Fibroblast of skin of right biceps (primary cell): ENCODE measurements at places on chromosomes 5 and 9.

GRCh38 chr5:23007236-23007635 is 154.1 kb upstream of the CDH12 start:
- DNase-seq, result no peak

GRCh38 chr5:143208781-143209510 is 194.5 kb downstream of the NR3C1 start:
- peak; percentile 50 for DNase-seq

- DNase-seq, result no peak
Observed at GRCh38 chr9:112044186-112044585, 130.9 kb downstream of the SUSD1 start.

GRCh38 chr5:88486431-88486830 is 217.8 kb upstream of the TMEM161B start:
- no peak for DNase-seq

DNA sequence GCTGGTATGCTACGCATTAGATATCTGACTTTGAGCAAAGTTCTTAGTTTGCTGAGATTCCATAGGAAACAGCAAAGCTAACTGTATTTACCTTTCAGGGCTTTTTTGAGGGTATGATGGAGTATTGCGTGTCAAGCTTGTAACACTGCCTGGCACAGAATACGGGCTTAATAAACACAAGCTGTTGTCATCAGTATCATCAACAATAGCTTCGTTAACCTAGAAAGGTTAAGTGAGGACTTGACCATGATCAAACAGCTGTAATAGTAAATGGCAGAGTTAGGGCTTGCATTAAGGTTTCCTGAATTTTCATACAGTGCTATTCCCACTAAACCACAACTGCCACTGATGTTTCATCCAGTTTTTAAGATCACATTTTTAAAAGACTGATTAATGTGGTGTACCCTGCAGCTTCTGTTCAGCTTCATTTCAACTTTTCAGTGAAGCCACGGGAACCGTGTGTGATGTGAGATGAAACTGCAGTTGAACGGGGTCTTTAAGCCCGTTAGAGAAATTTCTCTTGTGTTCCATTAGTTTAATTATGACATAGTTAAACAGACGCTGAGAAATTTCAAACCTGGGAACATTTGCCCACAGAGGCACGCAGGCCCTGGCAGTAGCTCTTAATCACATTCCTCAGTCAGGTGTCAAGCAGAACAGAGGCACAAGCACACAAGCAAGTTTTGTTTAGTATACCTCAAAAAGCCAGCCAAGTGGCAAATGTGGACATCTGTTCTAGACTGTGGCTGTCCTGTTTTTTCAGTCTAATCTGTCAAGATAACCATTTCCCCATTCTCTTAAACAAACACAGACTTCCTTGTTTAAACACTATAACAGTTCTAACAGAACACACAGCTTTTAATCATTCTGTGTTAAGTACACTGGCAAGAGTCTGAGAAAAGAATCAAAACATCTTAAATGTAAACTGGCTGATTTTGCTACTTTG is 147.1 kb downstream of the ZNF608 start:
- no peak for DNase-seq

- DNase-seq, result no peak
Observed at GRCh38 chr9:3743901-3744413, 218.2 kb upstream of the RFX3 start.
